ENCODE measurements at places on chromosomes 1 and 21. TPM values are rescaled to one million over a fixed set of nuclear protein-coding genes. Genes with fewer than 3 reads are reported as not detected.

GRCh38 chr21:46124083-46124925 lies 26.4 kb downstream of the COL6A2 start:
- DNase-seq: no peak

GRCh38 chr1:20597650-20598049 lies 8.8 kb downstream of the CDA start:
- DNase-seq: no peak

DNA sequence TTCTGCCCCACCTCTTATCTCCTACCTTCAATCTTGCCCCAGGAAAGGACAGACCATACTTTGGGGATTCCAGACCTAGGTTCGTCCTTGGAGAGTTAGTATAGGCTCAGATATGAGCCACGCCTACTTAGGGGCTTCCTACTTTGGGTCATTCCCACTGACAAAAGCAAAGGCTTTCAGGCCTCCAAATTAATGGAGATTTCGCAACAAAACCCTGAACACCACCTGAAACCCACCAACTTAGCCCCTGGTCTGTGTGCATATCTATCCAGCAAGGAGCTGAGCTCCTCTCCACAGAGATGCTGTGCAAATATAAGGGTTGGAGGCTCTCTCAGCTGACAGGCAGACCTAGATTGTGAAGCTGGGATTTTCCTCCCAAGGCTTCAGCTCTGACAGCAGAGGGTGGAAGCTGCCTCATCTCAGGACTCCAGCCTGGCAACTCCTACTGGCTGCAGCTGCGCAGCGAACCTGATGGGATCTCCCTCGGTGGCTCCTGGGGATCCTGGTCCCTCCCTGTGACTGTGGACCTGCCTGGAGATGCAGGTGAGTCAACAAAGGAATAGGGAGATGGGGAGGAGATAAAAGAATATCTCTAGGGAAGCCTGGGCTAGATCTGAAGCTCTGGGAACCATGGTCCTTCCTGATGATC lies 2.1 kb downstream of the MPL start:
- DNase-seq: no peak

DNA sequence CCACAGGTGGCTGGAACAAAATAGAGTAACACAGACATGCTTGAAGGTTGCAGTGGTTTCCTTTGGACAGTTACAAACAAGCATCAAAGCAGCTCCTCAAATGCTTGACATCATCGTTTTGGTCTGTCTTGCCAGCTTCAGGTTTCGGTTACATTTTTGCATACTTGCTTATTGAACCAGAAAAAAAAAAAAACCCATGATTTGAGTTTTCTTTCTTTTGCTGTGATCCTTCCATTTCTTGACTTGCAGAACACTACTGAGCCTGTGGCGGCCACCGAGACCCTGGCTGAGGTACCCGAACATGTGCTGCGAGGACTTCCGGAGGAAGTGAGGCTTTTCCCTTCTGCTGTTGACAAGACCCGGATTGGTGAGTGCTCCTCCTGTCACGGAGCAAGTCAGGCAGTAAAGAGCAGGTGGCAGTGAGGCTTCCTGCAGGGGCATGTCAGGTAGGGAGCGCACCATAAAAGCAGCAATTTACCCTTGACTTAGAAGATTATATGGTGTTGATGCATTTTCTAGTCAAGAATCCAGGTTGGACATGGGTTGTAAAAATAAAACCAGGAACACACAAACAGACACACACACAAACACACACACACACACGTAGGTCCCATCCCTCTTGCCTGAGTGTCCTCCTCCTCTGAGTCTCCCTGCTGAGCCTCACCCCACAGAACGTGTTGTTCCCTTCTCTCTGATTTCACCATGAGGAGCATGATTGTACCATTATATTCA lies 30.9 kb downstream of the PRDM2 start:
- DNase-seq: peak; percentile 46

DNA sequence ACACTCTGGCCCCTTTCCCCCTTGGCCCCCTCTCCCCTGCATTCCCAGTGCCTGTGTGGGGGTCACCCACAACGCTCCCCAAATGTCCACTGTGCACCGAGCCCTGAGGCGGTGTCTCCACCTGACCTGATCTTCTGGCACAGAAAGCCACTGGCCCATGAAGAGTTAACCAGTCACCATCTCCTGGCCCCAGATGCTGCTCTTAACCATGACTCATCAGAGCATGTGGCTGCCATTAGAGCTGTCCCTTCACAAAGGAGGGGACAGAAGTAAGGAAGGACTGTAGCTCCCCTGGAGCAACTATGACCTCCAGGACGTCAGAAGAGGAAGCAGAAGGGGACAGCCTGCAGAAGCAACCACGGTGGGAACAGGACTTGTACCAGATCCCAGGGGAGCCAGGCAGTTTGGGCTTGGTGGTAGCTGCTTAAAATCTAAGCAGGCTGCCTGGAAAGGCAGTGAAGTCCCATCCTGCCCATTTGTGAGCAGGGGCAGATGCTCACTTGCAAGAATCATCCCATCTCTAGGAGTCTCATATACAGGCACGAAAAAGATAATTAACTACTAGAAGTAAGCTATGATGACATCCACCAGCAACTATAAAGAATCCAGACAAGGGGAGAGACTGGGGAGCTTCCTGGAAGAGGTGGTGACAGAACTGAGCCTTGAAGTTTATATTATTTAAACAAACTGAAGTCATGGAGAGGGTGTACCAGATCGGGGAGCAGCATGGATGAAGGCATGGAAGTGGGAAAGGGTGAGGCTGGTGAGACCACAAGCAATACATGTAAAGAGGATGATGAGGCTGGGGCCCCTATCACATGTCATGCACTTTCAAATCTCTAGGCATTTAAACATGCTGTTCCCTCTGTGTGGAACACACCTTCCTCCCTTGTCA lies 1.1 kb upstream of the TTC39A start:
- DNase-seq: peak; percentile 66

DNA sequence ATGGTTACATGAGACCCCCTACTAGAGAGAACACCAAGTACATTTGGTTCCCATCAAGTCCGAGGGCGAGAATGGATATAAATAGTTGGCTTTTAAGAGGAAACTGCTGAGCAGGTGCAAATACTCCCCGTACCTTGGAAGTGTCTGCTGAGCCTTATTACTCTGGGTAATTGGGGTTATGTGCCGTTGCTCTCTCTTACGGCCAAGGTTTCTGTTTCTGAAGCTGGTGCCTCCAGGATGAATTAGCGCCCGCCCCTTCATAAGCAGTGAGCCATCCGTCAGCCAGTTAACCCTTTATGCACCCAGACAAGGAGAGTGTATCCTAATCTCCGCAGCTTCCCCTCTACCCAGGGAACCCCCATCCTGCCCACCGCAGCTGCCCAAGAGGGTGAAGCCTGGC lies 90.4 kb upstream of the AJAP1 start:
- DNase-seq: no peak

- no peak for DNase-seq
These were observed 836 bp upstream of the GBP4 start for GRCh38 chr1:89199525-89200031.

DNA sequence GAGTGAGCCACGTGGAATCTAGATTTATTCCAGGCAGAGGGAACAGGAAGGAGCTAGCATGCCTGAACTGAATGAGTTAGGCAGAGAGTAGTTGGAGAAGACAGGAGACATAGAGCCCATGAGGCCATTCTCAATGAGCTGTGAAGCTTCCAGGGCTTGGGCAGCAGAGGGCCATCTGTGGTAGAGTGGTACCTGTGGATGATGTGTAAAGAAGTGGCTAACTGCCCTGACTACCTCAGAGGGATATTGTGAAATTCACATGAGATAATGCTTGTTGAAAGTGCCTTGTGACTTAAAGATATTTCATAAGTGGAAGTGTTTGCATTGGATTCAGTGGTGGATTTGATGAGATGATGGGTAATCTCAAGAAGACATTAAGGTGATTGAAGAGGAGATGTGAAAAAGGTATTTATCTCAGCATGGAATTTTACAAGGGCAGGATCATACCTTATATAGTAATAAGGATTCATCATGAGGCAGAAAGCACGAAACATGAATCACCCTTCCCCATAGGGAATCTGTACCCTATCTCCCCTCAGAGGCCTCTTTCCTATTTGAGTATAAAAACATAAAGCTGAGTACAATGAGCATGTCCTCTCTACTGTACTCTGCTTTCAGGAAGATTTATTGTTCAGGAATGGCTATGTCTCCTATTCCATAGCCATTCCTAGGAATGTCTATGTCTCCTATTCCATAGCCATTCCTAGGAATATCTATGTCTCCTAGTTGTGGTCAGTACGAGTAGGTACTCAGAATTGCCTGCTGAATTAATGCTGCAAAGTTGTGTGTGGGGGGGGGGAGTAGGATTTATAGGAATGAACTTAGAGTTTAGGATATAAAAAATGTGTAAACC lies 146.8 kb downstream of the PAPPA2 start:
- no peak for DNase-seq

HES5 gene
- not detected for total RNA-seq

LCE7A gene
- total RNA-seq: not detected

KCNH1 gene
- total RNA-seq: not detected

CTSE gene
- total RNA-seq: 3.6 TPM

TTC13 gene
- total RNA-seq: 23.8 TPM

CHIA gene
- total RNA-seq: not detected

Measured in thyroid gland (tissue), 4 donors.